ENCODE measurements at places on chromosomes 5 and 9.

- DNase-seq = no peak
These were observed 37.5 kb downstream of the ZCCHC7 start for GRCh38 chr9:37157726-37158377.

- no peak for DNase-seq
These were observed 38.9 kb downstream of the JADE2 start for GRCh38 chr5:134564396-134564795.

GRCh38 chr9:69211424-69212036 lies 37.5 kb downstream of the TJP2 start:
- no peak for DNase-seq

DNA sequence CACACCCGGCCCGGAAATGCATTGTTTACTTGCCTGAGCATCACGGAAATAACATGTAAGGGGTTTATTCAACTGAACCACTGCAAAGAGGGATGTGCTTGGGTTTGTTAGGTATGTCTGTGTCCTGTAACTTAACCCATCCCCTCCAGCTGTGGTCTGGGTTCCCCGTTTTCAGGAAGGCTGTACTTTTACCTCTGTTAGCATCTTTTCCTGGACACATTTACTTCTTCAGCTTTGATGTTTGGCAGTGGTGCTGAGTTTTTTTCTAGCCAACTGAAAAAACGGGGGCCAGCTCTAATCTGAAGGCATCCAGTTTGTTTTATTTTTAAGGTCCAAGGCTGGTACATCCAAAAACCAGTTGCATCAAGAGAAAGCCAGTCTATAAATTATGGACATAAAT lies 561.8 kb downstream of the BNC2 start:
- no peak for DNase-seq

- DNase-seq = no peak
These were observed 15.0 kb upstream of the NEURL1B start for GRCh38 chr5:172626031-172626581.

DNA sequence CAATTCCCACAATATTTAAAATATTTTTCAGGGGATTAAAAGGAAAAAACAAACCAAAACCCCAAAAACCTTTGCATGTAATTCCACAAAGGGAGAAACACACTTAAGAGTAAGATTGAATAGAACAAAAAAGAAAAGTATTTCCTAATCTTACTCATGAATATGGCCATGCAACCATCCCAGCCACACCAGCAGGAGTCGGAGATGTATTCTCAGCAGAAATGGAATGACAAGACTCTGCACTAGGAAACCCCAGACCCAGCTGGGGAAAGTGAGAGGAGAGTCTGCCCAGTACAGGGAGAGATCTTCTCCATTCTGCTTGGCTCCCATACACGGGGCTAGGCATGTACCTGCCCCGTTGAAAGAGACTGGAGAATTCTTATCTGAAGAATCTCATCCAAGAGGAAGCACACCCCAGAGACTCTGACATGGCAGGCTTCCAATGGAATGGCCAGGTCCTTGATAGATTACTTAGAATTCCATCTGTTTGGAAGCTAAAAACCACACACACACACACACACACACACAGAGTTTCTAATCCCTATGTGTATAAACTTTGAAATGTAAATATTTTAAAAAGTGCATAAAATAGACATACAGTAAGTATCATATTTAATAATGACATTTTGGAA lies 118.8 kb downstream of the GADD45G start:
- no peak for DNase-seq

DNA sequence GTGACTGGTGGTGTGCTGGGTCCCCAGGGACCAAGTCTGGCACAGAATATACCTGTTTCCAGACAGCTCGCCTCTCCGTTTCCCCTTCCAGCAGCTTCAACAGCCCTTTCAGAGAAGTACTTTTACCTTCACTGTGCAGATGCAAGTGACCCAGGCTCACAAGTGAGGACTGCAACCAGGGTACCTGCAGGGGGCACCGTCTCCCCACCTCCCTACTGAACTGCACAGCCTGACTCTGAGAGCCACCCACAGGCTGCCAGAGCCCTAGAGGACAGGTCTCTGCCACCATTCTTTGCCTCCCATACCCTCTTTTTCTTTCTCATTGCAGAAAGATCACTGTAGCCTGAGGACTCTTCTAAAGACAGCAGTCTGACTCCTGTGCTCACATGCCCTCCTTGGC lies 15.4 kb downstream of the IL9 start:
- no peak for DNase-seq

DNA sequence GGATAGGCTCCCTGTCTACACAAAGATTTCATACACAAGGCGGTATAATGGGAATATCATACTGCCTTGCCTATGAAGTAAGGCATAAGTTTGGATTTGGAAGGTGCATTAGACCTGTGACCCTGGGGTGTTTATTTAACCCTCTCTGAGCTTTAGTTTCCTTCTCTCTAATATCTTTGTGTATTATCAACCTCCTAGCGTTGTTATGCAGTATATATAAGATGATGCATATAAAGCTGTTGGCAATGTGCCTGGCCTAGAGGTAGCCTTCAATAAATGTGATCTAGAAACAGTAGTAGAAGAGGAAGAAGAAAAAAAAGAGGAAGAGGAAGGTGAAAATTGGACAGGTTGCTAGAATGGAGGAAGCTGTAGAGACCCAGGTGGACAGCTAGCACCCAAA lies 311.6 kb upstream of the CLINT1 start:
- DNase-seq = no peak

DNA sequence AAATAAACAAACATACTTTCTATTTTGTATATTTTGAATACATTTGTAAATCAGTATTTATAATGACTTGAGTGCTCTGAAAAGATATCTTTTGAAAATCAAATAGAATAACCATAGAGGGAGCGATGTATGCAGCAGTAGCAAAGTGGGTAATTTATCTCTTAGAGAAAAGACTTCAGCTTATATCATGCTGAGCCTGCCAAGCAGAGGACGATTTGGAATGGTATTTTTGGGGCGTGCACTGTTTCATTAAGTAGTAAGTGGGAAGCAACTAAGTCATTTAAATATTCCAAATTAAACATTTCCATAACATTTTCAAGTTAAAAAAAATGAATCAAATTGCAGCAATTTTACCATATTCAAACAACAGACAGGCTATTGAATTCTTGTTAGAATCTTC lies 147.6 kb downstream of the CDH10 start:
- no peak for DNase-seq

- no peak for DNase-seq
These were observed 156.2 kb upstream of the SLC44A1 start for GRCh38 chr9:105087910-105088898.

DNA sequence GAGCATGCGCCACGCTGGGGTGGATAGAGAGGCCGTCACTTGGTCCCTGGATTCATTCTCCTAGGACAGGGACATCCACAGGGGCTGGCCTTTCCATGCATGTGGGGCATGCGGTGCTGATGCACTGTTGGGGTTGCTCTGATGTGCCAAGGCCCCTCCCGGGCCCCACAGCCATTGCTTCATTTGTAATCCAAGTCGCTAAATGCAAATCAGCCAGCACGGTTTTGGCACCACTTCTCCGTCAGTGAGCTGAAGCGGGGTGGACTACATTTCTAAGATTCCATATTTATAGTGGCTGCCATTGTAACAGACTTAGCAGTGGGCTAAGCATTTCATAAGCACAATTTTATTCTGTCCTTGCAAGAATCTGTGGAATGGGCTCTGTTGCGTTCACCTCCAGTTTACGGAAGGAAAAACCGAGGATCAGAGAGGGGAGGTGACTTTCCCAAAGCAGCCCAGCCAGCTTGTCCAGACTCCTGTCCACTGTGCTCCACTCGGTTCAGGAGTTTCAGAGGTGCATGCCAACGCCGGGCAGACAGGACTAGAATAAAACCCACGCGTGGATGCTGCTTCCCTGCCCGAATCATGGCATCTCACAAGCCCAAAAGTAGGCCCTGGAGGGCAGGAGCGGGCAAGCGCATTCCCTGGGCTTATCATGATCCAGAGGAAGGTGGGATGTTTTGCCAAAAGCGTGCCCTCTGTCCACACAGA lies 102.6 kb upstream of the COL5A1 start:
- no peak for DNase-seq

DNA sequence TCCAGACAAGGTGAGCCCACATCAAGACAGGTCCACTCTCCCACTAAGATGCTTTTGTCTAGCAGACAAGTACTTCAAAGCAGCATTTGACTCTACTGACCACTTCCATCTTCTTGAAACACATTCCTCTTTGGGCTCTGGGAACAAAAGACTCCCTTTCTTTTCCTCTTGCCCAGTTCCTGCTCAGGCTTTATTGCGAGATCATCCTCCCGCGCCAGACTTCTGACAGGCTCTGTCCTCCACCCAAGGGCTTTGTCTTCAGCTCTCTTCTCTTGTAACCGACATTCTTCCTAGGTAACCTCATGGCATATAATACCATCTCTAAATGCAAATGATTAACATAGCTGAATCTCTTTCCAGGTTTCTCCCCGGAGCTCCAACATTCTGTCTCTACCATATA lies 85.8 kb downstream of the NUDT12 start:
- DNase-seq = no peak

DNA sequence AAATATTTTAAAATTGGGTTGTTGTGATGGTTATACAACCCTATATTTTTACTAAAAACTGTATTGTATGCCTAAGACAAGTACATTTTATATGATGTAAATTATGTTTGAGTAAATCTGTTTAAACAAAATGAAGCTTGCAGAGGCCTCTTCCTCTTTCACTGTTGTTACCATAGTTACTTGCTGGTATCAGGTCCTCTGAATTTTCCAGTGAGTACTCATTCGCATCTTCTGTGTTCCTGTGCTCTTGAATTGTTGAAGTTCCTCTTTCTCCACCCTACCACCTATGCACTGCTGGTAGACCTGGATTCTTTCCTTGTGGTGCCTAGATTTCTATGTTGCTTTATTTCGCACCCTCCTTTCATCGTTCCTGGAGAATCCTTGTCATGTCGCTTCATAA lies 938.5 kb upstream of the ACO1 start:
- no peak for DNase-seq

- DNase-seq = no peak
These were observed 5.2 kb upstream of the PPARGC1B start for GRCh38 chr5:149724884-149725283.

- DNase-seq = peak; percentile 41
These were observed 140.2 kb upstream of the LPAR1 start for GRCh38 chr9:111178331-111179055.
